ENCODE measurements at places on chromosomes 6 and 20.

GRCh38 chr6:133235221-133235620, 5.9 kb upstream of the EYA4 start:
- no peaks in the 10 kb centered on the region for H3K4me1 ChIP-seq
- no peak overlapping the region for H3K27ac ChIP-seq
- H3K27me3 ChIP-seq: peaks cover 21% of the 10 kb centered on the region
- no peak for DNase-seq

GRCh38 chr6:122283884-122284283, 115.6 kb upstream of the HSF2 start:
- no peaks in the 10 kb centered on the region for H3K36me3 ChIP-seq
- no peaks in the 10 kb centered on the region for H3K27me3 ChIP-seq
- no peaks in the 10 kb centered on the region for H3K4me1 ChIP-seq
- no peak overlapping the region for H3K27ac ChIP-seq
- no peak for DNase-seq

GRCh38 chr6:41587131-41587879, 41.1 kb downstream of the FOXP4 start:
- no peak overlapping the region for H3K4me3 ChIP-seq
- peaks cover 2% of the 10 kb centered on the region for H3K36me3 ChIP-seq
- H3K27me3 ChIP-seq: no peaks in the 10 kb centered on the region
- peaks cover 5% of the 10 kb centered on the region for H3K4me1 ChIP-seq
- no peak for DNase-seq

- H3K4me3 ChIP-seq: no peak overlapping the region
- no peak overlapping the region for H3K27ac ChIP-seq
- H3K36me3 ChIP-seq: no peaks in the 10 kb centered on the region
- DNase-seq: no peak
- no peaks in the 10 kb centered on the region for H3K4me1 ChIP-seq
- no peaks in the 10 kb centered on the region for H3K27me3 ChIP-seq
Measured at GRCh38 chr6:43992783-43993644, 134.2 kb downstream of the MRPL14 start.

DNA sequence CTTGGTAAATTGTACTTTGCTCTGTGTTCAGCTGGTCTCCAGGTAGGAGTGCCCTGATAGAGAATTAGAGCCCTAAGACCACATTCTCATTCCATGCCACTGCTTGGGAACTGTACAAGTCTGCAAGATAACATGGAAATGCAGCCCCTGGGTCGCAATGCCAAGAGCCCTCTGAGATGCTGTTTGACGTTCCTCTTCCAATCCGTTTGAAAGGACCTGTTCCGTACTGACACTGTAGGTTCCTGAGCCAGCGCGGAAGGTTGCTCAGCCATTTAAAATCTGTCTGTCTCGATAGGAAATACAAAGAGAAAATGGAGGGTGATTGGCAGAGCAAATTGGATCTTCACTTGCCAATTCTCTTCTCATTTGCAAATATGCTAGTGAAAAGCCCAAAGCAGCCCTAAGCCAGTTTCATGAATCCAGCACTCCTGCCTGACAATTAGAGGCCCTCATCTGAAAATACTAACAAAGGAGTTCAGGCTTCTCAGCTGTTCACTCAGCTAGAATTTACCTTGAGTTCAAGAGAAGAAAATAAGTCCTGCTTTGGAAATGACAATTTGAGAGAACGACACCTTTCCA, 100.6 kb upstream of the AFDN start:
- no peak overlapping the region for H3K27ac ChIP-seq
- no peak overlapping the region for H3K4me3 ChIP-seq
- H3K36me3 ChIP-seq: peaks cover 4% of the 10 kb centered on the region
- H3K27me3 ChIP-seq: peaks cover 15% of the 10 kb centered on the region

- H3K4me3 ChIP-seq: peak within 1 kb of the TSS; percentile 93
- peaks cover 22% of the 10 kb centered on the region for H3K4me1 ChIP-seq
- H3K27ac ChIP-seq: peak within 1 kb of the TSS; percentile 99
- peak; percentile 98 for DNase-seq
- peaks cover 8% of the 10 kb centered on the region for H3K36me3 ChIP-seq
Measured at GRCh38 chr20:44310664-44311639, at the start of gene FITM2. TSS of gene FITM2 (minus strand) at chr20:44311202. CDS start at chr20:44311148, 54 bp downstream.

- H3K27me3 ChIP-seq: no peaks in the 10 kb centered on the region
- H3K4me1 ChIP-seq: no peaks in the 10 kb centered on the region
- H3K4me3 ChIP-seq: no peak overlapping the region
- H3K27ac ChIP-seq: no peak overlapping the region
- no peaks in the 10 kb centered on the region for H3K36me3 ChIP-seq
- DNase-seq: no peak
Measured at GRCh38 chr6:71766796-71767195, 119.6 kb upstream of the RIMS1 start.

DNA sequence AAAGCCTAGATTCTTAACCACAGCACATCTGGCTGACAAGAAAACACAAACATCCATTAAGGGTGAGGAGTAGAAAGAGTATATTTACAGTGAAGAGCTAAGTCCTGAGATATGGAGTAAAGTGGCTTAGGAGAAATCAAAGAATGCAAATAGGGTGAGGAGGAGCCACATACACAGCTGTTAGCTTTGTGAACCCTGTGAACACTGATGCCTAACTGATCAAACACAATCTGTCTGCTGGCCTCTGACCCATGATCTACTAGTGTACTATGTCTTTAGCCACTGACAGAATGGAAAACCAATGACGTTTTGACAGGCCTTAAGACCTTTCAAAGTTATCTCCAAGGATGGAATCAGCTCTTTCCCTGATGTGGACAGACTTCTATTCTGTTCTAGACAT, 75.2 kb downstream of the ZHX3 start:
- no peaks in the 10 kb centered on the region for H3K36me3 ChIP-seq
- peak overlapping the region; percentile 29 for H3K4me3 ChIP-seq
- H3K4me1 ChIP-seq: peaks cover 10% of the 10 kb centered on the region
- no peaks in the 10 kb centered on the region for H3K27me3 ChIP-seq

GRCh38 chr6:32110632-32111031, 1.5 kb upstream of the TNXB start:
- peaks cover 3% of the 10 kb centered on the region for H3K27me3 ChIP-seq
- no peak overlapping the region for H3K27ac ChIP-seq
- no peak for DNase-seq
- peaks cover 1% of the 10 kb centered on the region for H3K36me3 ChIP-seq

GRCh38 chr20:45318948-45319347, 10.8 kb upstream of the MATN4 start:
- H3K4me3 ChIP-seq: peak overlapping the region; percentile 17
- no peaks in the 10 kb centered on the region for H3K36me3 ChIP-seq
- H3K27me3 ChIP-seq: peaks cover 26% of the 10 kb centered on the region
- H3K4me1 ChIP-seq: peaks cover 7% of the 10 kb centered on the region

GRCh38 chr20:47998736-47999135, 213.5 kb upstream of the SULF2 start:
- H3K27ac ChIP-seq: no peak overlapping the region
- DNase-seq: no peak

- no peak for DNase-seq
- H3K4me1 ChIP-seq: no peaks in the 10 kb centered on the region
- no peaks in the 10 kb centered on the region for H3K36me3 ChIP-seq
- no peak overlapping the region for H3K4me3 ChIP-seq
- H3K27me3 ChIP-seq: peaks cover 17% of the 10 kb centered on the region
Measured at GRCh38 chr6:87875781-87876180, 171.9 kb upstream of the SPACA1 start.

- peak overlapping the region; percentile 97 for H3K27ac ChIP-seq
- H3K27me3 ChIP-seq: no peaks in the 10 kb centered on the region
- H3K36me3 ChIP-seq: peaks cover 8% of the 10 kb centered on the region
- peaks cover 68% of the 10 kb centered on the region for H3K4me1 ChIP-seq
- DNase-seq: no peak
- peak overlapping the region; percentile 94 for H3K4me3 ChIP-seq
Measured at GRCh38 chr20:62929051-62929538, 2.8 kb upstream of the DIDO1 start.

- no peak overlapping the region for H3K27ac ChIP-seq
- no peaks in the 10 kb centered on the region for H3K36me3 ChIP-seq
- peaks cover 44% of the 10 kb centered on the region for H3K27me3 ChIP-seq
- no peak overlapping the region for H3K4me3 ChIP-seq
Measured at GRCh38 chr20:57535297-57535696, 10.4 kb upstream of the CTCFL start.

GRCh38 chr20:22052025-22052650, 346.7 kb downstream of the PAX1 start:
- H3K27me3 ChIP-seq: no peaks in the 10 kb centered on the region
- no peaks in the 10 kb centered on the region for H3K4me1 ChIP-seq
- no peak overlapping the region for H3K4me3 ChIP-seq
- H3K36me3 ChIP-seq: no peaks in the 10 kb centered on the region

GRCh38 chr6:16739329-16739801, 21.9 kb downstream of the ATXN1 start:
- no peak overlapping the region for H3K4me3 ChIP-seq
- no peak overlapping the region for H3K27ac ChIP-seq
- H3K27me3 ChIP-seq: no peaks in the 10 kb centered on the region
- H3K36me3 ChIP-seq: no peaks in the 10 kb centered on the region

- no peak for DNase-seq
- H3K36me3 ChIP-seq: no peaks in the 10 kb centered on the region
- H3K27me3 ChIP-seq: peaks cover 18% of the 10 kb centered on the region
- H3K27ac ChIP-seq: no peak overlapping the region
- H3K4me3 ChIP-seq: no peak overlapping the region
Measured at GRCh38 chr6:167512696-167513375, 187.9 kb downstream of the TTLL2 start.

GRCh38 chr6:6611486-6611885, 23.0 kb downstream of the LY86 start:
- no peaks in the 10 kb centered on the region for H3K27me3 ChIP-seq
- peak overlapping the region; percentile 77 for H3K4me3 ChIP-seq
- peak overlapping the region; percentile 98 for H3K27ac ChIP-seq

GRCh38 chr20:34495916-34496315, 20.3 kb upstream of the DYNLRB1 start:
- no peak overlapping the region for H3K4me3 ChIP-seq
- DNase-seq: no peak
- no peak overlapping the region for H3K27ac ChIP-seq
- H3K4me1 ChIP-seq: peaks cover 10% of the 10 kb centered on the region
- H3K27me3 ChIP-seq: no peaks in the 10 kb centered on the region

GRCh38 chr20:49885558-49886332, 29.6 kb downstream of the SPATA2 start:
- no peaks in the 10 kb centered on the region for H3K27me3 ChIP-seq
- H3K4me3 ChIP-seq: no peak overlapping the region
- peaks cover 13% of the 10 kb centered on the region for H3K36me3 ChIP-seq
- DNase-seq: no peak

DNA sequence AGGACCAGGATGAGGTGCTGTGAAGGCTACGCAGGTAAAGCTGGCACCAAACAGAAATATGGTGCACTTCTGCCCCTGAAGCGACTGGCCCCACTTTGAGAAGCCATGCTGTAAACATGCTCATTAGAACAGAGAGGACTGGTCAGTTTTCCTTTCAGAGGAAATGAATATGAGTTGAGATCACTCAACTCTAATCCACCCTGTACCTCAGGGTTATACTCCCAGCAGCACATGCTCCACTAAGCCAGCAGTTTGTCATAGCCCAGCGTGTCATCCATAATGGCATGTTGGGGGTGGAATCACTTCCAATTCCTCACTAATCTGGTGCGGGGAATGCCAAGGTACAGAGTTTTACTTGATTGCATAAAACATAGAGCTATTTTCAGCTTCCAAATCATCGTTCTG, 98.1 kb downstream of the HIVEP2 start:
- H3K27me3 ChIP-seq: no peaks in the 10 kb centered on the region
- DNase-seq: no peak
- H3K36me3 ChIP-seq: no peaks in the 10 kb centered on the region
- peaks cover 97% of the 10 kb centered on the region for H3K4me1 ChIP-seq
- H3K27ac ChIP-seq: peak overlapping the region; percentile 96

- peak overlapping the region; percentile 62 for H3K4me3 ChIP-seq
- peaks cover 82% of the 10 kb centered on the region for H3K4me1 ChIP-seq
- peak overlapping the region; percentile 57 for H3K27ac ChIP-seq
- no peaks in the 10 kb centered on the region for H3K27me3 ChIP-seq
- DNase-seq: no peak
Measured at GRCh38 chr20:45064812-45065211, 36.1 kb downstream of the KCNS1 start.

DNA sequence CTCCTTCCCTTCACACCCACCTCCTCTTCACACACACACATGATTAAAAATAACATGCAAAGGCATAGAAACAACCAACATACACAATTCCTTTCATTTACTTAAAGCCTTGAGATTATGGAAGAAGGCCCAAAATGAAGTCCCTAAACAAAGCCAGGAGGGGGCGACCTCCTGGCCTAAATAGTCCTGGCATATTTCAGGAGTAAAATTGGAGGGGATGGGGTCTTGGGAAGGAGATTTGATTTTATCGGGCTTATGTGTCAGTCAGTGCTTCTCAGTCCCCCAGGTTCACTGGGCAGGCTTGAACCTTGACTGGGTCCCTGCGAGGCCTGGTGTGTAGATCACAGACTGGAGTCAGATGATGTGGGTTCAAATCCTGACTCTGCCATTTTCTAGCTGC, 266.4 kb downstream of the SAMD5 start:
- no peaks in the 10 kb centered on the region for H3K4me1 ChIP-seq
- no peaks in the 10 kb centered on the region for H3K36me3 ChIP-seq
- no peak overlapping the region for H3K27ac ChIP-seq
- no peak overlapping the region for H3K4me3 ChIP-seq
- DNase-seq: no peak

- no peaks in the 10 kb centered on the region for H3K27me3 ChIP-seq
- H3K4me1 ChIP-seq: no peaks in the 10 kb centered on the region
- no peak overlapping the region for H3K4me3 ChIP-seq
- no peaks in the 10 kb centered on the region for H3K36me3 ChIP-seq
- no peak for DNase-seq
- no peak overlapping the region for H3K27ac ChIP-seq
Measured at GRCh38 chr6:67881706-67882065, 753.4 kb upstream of the ADGRB3 start.

DNA sequence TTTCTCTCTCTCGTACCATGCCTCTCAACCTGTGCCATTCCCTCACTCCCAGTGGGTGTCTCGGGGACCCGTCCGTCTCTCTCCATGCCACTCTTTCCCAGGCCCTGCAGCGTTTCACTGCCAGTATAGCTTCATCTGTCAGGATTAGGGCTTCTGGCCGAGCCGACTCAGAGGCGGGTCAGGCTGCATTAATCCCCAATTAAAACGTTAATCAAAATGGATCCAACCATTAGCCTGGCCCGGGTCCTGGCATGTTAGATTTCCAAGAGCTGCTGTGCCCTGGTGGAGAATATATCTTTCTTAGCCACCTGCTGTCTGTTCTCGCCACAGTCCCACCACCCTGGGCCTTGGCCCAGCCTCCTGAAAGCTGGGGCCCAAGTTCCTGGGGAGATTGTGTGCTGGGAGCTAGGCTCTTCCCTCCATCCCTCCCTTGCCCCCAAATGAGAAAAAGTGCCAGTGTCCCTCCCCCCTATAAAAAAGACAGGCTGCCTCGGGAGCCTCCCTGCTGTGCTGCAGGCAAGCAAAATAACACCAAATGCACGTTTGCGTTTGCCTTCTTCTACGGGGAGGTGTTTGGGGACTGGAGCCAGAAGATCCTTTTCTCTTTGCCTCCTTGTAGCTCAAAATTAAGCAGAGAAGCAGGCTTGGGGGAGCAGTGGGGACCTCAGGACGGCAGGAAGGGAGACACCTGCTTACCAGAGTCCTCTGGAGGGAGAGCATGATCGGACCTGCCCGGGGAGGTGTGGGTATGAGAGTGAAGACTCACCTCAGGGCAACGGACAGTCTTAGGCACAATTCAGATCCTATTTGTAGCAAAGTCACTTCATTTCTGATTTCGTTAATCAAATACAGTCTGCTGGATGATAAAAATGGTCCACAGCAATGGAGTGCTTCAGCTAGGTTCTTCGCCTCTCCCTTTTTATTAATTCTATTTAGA, 3.0 kb downstream of the KCNG1 start:
- H3K4me3 ChIP-seq: no peak overlapping the region
- H3K27me3 ChIP-seq: peaks cover 18% of the 10 kb centered on the region
- DNase-seq: no peak
- H3K27ac ChIP-seq: no peak overlapping the region
